ENCODE measurements at places on chromosomes 11 and 22.
A peak's percentile ranks its signal among the peaks of the same experiment; 100 is the strongest.

- DNase-seq, result no peak
Observed at GRCh38 chr11:78542007-78542406, 32.7 kb downstream of the NARS2 start.

GRCh38 chr11:108958368-108959104 is 293.7 kb downstream of the DDX10 start:
- DNase-seq, result no peak

GRCh38 chr11:127193950-127194349 is 193.4 kb upstream of the KIRREL3 start:
- no peak for DNase-seq

GRCh38 chr22:42173183-42173926 is 42.7 kb upstream of the CYP2D6 start:
- no peak for DNase-seq

- DNase-seq, result no peak
Observed at GRCh38 chr11:112226831-112227401, 688 bp downstream of the PTS start.

DNA sequence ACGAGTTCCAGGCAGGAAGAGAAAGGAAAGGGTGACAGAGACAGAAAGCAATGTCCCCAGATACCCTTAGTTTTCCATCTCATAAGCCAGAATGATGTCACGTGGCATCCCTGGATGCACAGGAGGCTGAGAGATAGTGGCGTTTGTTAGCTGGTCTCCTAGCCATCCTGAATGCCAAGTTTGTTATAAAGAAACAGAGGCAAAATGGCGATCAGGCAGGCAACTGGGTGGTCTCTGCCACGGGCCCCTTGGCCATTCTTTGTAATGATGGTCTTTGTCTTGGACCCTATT is 5.3 kb downstream of the SMIM38 start:
- DNase-seq, result no peak

GRCh38 chr11:108221371-108221770 is 1.1 kb downstream of the NPAT start:
- DNase-seq, result no peak

GRCh38 chr11:90332415-90332814 is 109.6 kb upstream of the CHORDC1 start:
- no peak for DNase-seq

DNA sequence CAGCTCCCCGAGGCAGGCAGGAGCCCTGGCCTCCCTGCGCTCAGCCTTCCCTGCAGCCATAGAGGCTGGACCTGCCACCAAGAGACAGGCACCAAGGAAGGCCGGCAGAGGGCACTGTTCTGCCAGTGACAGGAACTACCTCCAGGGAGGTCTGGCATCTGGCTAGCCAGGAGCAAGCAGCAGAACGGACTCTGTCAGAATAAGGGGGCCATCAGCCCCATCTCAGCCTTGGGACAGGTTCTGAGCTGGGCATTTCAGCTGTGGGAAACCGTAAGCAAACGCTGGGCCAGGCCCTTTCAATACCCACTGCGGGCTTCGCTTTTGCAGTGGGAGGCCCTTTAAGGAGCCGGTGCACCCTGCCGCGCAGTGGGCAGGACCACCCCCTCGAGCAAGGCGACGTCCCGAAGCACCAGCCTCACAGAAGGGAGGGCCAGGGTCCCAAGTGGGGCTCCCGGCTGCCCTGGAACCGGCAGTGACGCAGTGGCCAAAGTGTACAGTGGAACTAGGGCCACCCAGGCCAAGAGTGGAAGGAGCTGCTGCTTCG is 18.2 kb downstream of the IFT27 start:
- peak; percentile 78 for DNase-seq

DNA sequence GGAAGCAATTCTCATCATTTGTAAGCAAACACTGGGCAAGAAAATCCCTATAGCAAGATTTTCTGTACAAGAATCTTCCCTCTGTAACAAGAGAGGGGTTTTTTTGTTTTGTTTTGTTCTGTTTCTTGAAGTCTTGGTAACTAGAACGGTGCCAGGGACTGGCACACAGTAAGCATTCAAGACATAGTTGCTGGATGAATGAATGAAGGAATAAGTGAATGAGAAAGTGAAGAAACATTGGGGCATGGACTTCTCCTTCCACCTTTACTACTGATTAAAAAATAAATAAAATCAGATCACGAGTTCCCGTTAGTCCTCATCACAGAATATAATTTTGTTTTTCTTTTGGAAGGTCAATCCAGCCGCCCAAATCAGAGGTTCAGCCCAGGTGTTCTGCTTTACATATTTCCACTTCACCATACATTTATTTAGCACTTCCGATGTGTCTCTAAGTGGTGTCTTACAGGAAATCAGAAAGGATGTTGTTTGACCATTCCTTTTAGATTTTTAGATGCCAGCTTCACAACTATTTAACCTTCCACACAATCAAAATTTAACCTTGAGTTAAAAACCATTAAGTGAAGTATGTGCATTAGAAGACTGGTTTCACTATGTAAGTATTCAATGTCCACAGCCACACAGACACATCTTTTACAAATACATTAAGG is 281.2 kb downstream of the CADM1 start:
- no peak for DNase-seq

DNA sequence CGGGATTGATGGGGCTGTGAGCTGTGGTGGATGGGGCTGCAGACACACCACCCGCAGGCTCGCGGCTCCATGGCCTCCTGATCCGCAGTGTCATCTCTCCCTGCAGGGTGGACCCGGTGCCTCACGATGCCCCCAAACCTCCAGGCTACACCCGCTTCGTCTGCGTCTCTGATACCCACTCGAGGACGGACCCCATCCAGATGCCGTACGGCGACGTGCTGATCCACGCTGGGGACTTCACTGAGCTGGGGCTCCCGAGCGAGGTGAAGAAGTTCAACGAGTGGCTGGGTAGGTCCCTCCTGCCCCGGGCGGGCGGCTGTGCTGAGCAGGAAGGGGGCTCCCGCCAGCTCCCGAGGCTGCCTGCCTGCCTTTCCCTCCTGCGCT is 23.1 kb downstream of the MPPED1 start:
- no peak for DNase-seq

- no peak for DNase-seq
Observed at GRCh38 chr11:83051760-83052671, 19.7 kb downstream of the RAB30 start.

- DNase-seq, result no peak
Observed at GRCh38 chr22:19730198-19730597, 6.9 kb downstream of the GP1BB start.

DNA sequence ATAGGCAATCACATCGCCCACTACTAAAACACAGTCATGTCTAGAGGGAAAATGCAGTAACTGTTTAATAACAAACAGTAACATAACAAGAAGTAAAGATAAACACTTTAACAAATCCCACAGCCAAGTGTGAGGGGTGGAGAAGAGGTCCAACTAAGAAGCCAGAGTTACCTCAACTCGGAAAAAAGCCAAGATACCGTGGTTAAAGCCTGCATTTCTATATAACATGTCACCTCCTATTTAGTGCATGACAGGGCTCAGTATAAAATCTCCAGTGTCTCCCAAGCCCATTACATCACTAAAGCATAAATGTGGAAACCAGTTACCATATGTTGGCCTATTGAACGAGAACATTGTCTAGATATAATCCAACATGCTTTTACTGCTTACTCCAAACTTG is 281.7 kb downstream of the LRRC4C start:
- no peak for DNase-seq

DNA sequence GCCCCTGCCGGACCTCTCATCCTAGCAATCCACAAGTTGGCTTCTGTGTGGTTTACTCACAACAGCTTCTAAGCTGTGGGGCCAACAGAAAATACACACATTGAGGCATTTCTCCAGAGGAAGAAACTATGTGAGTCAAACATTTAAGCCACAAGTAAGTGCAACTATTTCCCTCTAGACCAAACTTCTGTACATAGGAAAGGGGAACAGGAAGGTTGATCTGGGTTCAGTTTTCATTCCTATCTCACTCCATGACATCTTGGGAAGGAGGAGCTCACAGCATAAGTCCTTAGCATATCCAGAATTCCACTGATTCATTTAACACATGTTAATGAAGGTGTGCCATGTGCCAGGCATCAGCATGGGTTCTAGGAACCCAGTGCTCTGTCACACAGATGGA is 72.8 kb upstream of the PICALM start:
- no peak for DNase-seq

GRCh38 chr11:119416606-119417580 is 6.1 kb downstream of the THY1 start:
- no peak for DNase-seq

- no peak for DNase-seq
Observed at GRCh38 chr11:66123902-66124301, 53.8 kb downstream of the PACS1 start.

GRCh38 chr11:11787305-11788062 is 54.3 kb upstream of the USP47 start:
- peak; percentile 66 for DNase-seq

DNA sequence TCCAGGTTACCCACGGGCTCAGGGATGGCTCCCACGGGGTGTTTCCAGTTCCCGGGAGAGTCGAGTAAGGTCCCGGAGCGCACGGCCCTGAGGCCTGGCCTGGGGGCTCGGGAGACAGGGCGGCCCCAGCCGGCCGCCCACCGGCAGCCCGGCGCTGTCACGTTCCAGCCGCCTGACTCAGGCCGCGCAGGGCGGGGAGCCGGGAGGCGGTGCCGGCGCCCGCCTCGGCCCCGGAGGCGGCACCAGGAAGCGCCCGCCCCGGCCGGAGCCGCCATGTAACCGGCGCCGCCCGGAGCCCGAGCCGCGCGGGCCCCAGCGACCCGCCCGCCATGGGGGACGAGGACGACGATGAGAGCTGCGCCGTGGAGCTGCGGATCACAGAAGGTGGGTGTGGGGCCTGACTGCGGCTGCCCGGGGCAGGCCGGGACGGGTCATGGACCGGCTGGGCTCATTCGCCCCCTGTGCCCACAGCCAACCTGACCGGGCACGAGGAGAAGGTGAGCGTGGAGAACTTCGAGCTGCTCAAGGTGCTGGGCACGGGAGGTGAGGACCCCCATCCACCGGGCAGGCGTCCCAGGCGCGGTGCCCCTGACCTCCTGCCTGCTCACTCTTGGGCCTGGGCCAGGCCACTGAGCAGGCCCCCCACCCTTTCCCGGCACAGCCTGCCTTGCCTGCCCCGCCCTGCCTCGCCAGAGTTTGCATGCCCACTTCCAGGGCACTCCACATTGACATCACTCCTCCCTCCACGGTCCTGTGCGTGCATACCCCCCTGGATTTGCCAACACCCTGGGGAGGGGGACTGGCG is at the start of gene RPS6KA4:
Gene RPS6KA4 (plus strand): TSS at position 256 of the 805 bp plus-strand sequence. CDS start 74 bp downstream, at position 330.
- peak; percentile 70 for DNase-seq

DNA sequence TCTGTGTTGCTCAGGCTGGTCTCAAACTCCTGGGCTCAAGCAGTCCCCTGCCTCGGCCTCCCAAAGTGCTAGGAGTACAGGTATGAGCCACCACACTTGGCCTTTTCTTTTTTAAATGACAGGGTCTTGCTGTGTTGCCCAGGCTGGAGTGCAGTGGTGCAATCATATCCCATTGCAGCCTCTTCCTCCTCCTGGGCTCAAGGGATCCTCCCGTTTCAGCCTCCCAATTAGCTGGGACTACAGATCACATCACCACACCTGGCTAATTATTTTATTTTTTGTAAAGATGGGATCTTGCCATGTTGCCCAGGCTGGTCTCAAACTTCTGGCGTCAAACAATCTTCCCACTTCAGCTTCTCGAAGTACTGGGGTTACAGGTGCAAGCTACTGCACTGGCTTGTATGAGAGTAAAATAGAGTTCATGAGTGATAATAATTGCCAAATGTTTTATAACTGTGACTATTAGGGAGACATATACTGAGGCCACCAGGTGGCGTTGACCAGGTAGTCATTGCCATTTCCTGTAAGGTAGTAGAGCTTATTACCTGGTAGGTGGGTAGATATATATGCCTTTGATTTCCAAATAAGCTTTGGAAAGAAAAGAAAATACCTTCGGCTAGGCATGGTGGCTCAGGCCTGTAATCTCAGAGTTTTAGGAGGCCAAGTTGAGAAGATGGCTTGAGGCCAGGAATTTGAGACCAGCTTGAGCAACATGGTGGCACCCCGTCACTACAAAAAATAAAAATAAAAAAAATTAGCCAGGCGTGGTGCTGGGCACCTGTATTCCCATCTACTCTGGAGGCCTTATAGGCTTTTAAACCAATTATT is 5.4 kb downstream of the FDX1 start:
- DNase-seq, result no peak

DNA sequence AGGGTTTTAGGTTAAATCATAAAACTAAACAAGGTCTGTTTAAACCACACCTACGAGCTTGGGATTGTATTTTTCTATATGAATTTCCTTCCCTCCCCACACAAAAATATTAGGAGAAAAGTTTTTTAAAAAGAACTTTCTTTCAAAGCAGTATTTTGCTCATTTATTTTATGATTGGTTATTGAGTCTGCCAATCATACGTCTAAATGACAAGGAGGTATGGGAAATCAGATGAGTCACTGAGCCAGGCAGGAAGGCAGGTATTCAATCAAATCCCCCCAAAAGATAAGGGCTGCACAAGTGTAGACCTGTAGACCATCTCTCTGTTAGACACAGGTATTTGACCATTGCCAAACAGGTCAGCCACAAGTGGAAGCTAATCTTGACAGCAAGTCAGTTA is 440.1 kb upstream of the CCDC90B start:
- no peak for DNase-seq

All from activated CD4-positive, CD25-positive, alpha-beta regulatory T cell treated with anti-CD3 and anti-CD28 coated beads, Interleukin-2, amount 50 U/mL, for 72 hours (primary cell).